ENCODE measurements at places on chromosomes 4 and X. TPM values are rescaled to one million over a fixed set of nuclear protein-coding genes. Genes with fewer than 3 reads are reported as not detected.
A peak's percentile ranks its signal among the peaks of the same experiment; 100 is the strongest.

DNA sequence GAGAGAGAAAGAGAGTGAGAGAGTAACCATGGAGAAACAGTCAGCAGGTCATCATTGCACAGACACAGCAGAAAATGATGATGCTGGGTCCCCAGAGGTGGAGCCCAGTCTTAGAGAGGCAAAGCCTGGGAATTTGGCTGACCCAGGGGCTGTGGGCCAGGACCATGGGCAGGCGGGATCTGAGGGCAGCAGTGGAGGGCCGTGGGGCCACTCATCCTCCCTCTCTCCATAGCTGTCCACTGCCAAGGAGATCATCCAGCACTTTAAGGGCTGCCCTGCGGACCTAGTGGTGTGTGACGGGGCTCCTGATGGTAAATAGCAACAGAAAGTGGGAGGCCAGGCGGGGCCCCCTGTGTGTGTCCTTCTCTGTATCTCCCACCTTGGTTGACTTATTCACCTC is 2.8 kb downstream of the FTSJ1 start:
- no peaks in the 10 kb centered on the region for H3K36me3 ChIP-seq
- DNase-seq = no peak
- H3K4me3 ChIP-seq = no peak overlapping the region

DNA sequence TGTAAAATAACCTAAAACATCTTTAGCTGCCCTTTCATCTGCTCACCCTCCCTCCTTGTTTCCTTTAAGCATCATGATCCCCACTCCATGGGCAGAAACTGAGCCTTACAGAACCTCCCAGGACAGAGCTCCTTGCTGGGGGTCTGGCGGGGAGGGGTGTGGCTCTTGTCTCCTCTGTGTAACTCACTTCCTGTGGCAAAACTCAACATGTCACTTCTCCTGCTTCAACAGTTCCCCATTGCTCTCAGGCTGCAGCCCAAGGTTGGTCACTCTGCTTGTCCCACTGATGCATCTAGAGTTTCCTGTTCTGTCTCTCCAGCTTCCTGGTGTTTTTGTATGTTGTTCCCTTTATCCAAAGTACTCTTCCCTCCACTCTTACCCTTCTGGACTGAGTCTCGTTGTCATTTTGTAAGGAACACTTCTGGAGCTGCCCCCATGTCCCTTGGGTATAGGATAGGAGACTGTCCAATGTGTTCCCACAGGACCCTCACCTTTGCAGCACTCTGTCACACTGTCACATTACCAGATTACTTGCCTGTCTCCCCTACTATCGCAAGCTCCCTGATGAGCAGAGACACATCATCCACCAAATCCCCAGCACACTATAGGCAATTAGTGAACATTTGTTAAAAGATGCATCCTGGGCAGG is 19.6 kb downstream of the TMEM31 start:
- H3K27ac ChIP-seq = no peak overlapping the region
- DNase-seq = no peak
- no peak overlapping the region for H3K4me3 ChIP-seq
- no peaks in the 10 kb centered on the region for H3K36me3 ChIP-seq
- no peaks in the 10 kb centered on the region for H3K4me1 ChIP-seq

- H3K4me3 ChIP-seq = peak overlapping the region; percentile 21
- H3K4me1 ChIP-seq = no peaks in the 10 kb centered on the region
- no peak for DNase-seq
- H3K27ac ChIP-seq = no peak overlapping the region
- H3K27me3 ChIP-seq = no peaks in the 10 kb centered on the region
- H3K36me3 ChIP-seq = peaks cover 20% of the 10 kb centered on the region
Measured at GRCh38 chr4:374298-375160, 36.9 kb downstream of the ZNF141 start.

- DNase-seq = no peak
- H3K4me1 ChIP-seq = peaks cover 11% of the 10 kb centered on the region
- peaks cover 2% of the 10 kb centered on the region for H3K27me3 ChIP-seq
- no peak overlapping the region for H3K4me3 ChIP-seq
- no peaks in the 10 kb centered on the region for H3K36me3 ChIP-seq
- peak overlapping the region; percentile 3 for H3K27ac ChIP-seq
Measured at GRCh38 chrX:39897741-39898097, 200.0 kb downstream of the BCOR start.

Gene PPEF2
- not detected for total RNA-seq

DNA sequence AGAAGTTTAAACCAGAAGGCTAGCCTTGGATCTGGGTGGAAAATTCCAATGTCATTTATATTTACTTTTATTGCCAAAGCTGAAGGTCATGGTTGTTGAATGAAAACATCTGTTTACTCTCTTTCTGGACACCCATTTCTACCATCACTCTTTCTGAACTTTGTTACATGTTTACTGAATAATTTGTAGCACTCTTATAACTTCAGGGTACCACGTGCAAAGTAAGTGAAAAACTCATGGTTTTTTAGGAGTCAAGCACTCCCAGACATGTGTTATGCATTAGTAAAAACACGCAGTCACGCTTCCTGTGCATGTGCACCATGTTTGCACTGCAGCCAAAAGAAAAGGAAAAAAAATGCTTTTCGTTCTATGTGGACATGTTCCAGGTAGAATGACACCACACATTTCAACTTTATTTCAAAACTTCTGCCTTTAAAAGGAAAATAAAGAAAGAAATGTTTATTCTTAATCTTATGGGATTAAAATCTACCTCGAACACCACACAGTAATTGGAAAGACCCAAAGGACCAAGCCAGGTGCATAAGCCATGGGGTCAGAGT is 31.4 kb upstream of the ADH1C start:
- peaks cover 3% of the 10 kb centered on the region for H3K4me1 ChIP-seq
- H3K36me3 ChIP-seq = no peaks in the 10 kb centered on the region
- H3K27me3 ChIP-seq = no peaks in the 10 kb centered on the region
- H3K4me3 ChIP-seq = no peak overlapping the region

GRCh38 chr4:152245680-152246079 is 290.2 kb downstream of the FBXW7 start:
- H3K36me3 ChIP-seq = no peaks in the 10 kb centered on the region
- no peaks in the 10 kb centered on the region for H3K4me1 ChIP-seq
- H3K27me3 ChIP-seq = no peaks in the 10 kb centered on the region
- H3K27ac ChIP-seq = no peak overlapping the region
- DNase-seq = no peak

Gene IBSP
- total RNA-seq = not detected

DNA sequence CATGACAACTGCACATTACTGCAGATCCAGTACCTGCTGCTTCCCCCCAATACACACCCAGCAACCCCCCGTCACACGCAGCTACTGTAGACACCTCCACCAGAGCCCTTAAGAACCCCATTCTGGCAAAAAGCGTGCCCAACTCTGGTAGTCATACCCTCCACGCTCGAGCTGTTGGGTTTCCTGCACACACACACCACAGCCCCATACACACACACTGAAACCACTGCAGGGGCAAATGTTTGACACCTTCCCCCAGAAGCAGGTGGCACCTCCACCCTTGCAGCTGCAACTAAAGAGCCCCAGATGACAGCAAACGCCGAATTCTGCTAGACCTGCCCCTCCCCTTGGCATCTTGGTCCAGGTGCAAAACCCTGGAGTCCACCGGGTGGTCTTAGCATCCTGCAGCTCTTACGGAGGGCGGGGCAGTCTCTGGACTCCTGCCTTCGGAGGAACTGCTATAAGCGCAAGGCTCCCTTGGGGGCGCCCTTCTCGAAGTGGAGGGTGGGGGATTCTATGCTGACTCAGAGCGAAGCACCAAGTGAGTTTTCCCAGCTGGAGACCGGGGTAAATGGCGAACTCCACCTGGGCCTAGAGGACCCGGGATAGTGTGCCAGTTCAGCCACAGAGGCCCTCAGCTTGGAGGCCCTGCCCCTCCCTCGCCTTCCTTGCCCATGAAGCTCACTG is 1.5 kb downstream of the FRMPD3 start:
- H3K27me3 ChIP-seq = peaks cover 10% of the 10 kb centered on the region
- H3K36me3 ChIP-seq = no peaks in the 10 kb centered on the region
- peak; percentile 63 for DNase-seq
- H3K27ac ChIP-seq = no peak overlapping the region
- H3K4me3 ChIP-seq = no peak overlapping the region
